ENCODE measurements at places on chromosomes 16 and 17.

DNA sequence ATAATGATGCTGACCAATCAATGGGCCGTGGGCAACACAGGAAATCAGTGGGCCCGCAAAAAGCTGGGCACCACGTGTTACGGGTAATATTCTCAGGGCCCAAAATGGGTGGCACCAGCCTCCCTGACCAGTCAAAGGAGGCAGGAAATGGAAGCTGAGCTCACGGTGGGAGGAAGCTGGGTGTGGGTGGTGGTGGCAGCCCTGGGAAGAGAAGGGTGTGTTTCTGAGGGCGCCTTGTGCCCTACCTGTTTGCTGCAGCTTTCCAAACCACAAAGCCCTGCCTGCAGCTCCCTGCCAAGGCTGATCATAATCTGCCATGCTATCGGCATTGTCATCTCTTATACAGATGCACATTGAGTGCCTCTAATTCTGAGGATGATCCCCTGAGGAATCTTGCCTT, 457.9 kb downstream of the SLC39A11 start:
- peak; percentile 73 for DNase-seq

DNA sequence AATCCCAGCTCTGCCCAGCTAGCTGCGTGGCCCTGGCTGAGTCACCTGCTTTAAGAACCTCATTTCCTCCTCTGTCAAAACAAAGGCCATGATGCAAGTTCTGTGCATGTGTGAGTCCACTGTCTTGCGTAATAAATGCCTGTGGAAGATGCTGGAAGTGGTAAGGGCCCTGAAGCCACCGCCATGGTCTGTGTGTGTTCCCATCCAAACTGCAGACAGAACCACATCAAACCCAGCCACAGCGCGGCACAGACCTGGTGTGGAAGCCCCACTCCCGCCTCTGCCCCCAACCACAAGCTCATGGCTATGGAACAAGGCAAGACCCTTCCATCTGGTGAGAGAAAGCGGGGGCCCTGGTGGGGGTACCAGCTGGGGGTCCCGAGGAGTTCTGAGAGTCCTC, 26.0 kb downstream of the NECAB2 start:
- DNase-seq: no peak

DNA sequence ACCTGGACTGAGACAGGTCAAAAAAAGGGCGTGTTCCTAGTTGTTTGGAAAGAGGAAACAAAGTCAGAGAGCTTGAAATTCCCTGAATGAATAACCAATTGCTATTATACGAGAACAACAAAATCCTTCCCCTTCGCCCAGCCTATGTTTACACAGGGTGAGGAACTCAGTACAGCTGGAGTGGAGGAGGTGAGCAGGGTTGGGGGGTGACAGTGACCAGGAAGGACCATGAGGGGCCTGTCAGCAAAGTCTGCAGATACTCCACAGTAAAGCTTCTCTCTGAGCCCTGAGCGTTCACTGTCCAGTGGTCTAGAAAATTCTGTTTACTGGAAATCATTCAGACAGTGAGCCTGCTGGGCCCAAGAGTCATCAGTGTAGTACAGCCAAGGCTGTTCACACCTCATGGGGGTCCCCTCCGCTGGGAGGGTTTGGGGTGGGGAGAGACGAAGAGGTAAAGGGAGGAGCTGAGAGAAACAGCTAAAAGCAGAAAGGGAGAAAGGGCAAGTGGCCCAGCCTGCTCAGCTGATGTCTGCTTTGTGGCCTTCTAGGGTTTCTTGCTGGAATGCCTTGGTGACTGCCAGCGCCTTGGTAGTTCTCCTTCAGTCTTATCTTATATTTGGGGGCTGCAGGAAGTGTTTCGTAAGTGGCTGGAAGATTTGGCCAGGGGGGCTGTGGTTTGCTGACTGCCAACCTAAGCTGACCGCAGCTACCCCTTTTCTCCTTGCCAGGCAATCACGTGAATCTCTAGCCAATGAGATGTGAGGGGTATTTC, 5.7 kb downstream of the DUSP3 start:
- DNase-seq: no peak

DNA sequence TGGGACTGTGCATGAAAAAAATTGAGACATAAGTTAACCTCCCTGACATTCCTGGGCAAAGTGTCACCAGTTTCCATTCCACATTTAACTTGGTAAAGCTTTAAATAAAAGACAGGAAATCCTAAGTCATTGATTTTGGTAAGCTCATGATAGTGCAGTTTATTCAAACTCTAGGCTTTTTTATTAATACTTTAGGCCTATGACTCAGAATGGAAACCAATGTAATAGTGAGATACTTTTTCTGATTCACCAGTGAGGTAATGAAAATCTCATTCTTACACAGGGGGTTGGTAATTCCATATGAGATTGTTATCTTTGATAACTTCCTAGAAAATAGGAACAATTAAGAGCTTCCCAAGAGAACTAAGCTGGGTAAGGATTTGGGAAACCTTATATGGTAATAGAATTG, 91.1 kb downstream of the NLK start:
- DNase-seq: no peak

GRCh38 chr16:8594149-8594666, 3.9 kb upstream of the TMEM114 start:
- no peak for DNase-seq

GRCh38 chr17:41863074-41863848, 2.0 kb downstream of the KLHL11 start:
- DNase-seq: peak; percentile 88

DNA sequence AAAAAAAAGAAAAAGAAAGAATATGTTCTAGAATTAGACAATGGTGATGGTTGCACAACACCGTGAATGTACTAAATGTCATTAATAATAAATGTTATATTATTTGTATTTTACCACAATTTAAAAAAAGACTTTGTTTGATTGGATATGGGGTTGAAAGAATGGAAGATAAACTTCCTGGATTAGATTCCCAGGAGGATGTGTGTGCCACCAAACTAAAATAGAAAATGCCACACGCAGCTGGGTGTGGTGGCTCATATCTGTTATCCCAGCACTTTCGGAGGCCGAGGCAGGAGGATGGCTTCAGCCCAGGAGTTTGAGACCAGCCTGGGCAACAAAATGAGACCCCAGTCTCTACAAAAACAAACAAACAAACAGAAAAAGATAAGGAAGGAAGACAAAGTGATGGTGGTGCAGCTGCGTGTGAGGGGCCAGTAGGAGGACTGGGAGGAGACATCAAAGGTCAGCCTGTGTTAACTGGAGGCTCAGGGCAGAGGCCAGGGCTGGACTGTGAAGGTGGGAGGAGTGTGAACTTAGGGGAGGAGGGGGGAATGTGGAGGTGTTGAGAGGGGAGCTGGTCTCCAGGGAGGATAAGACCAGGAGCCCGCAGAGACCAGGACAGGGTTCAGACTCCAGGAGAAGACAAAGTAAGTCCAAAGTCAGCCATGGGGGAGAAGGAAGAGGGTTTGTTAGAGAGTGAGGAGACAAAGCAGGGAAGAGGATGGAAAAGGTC, 4.1 kb downstream of the PECAM1 start:
- no peak for DNase-seq

DNA sequence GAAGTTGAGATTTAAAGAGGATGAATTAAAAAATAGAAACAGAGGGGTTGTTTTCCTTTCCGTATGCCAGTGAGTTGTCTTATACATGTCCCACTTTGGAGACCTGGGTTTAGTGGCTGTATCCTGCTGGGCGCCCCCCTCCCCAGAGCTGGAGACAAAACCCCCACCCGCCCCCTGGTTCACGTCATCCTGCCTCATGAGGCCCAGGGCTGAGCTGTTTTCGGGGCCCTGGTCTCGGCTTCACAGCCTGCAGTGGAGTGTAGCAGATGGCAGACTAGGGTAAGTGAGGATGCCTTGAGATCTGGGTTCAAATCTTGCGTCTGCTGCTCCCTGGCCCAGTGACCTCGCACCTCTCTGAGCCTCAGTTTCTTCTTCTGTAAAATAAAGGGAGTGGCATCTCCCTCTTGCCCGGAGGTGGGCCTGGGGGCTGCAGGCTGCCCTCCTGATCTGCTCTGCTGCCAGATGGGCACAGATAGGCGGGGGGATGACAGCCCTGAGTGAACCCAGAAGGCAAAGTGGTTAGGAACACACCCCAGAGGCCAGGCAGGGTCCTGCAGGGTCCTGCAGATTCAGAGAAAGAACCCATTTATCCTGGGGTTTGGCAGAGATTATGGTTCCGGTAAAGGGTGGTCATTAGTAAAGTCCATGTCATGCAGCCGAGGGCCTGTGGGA, 45.1 kb downstream of the SOCS3 start:
- DNase-seq: no peak

DNA sequence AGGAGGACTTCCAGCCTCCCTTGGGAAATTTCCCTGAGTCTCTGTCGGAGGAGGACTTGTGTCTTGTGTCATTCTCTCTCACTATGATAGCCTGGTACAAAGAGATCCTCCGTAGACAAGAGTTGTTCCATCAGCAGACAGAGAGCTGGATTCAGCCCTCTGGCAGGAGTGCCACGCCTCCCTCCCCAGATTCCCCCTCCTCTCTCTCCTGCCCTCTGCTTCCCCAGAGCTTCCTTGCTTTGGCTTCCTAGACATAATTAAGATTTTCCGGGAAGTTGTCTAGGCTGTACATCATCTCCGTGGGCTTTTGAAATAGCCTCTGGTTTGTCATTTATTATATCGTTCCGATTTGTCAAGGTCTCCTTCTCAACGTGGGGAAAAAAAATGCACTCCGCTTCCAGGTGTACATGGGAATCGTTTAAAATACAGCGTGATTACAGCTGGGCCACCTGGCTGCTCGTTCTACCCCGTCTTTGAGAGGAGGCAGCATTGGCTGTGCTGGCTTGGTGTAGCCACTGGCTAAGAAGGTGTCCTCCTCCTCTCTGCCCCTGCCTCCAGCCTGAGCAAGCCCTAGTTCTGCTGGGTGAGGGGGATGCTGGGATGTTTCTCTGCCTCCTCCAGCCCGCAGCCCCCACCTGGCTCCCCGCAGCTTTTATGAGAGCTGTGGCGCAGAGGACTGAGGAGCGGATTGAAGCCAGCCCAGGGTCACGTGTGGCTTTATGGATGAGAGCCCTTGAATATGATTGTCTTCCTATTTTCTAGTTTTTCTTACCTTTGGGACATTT, 282.5 kb downstream of the SNX29 start:
- DNase-seq: no peak

DNA sequence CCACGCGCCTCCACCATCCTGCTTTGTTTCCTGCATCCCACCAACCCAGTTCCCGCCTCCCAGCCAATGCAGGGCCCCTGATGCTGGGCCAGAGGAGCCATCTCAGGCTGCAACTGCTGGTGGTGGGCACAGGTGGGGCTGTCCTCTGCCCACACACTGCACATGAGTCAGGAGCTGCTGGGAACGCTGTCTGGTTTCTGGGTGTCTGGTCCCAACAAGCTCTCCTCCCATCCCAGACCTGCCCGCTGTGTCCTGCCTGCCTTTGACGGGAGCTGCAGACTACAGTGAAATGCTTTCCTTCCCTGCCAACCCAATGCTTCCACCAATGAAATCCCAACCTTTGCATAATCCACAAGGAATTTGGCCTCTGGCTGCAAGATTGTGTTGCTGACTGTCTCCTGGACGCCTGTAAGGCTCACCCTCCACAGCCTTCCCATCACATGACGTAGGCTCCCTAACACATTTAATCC, 98.9 kb downstream of the N4BP1 start:
- DNase-seq: no peak
